ENCODE measurements at places on chromosomes 2 and 18. TPM values are rescaled to one million over a fixed set of nuclear protein-coding genes. Genes with fewer than 3 reads are reported as not detected.
A peak's percentile ranks its signal among the peaks of the same experiment; 100 is the strongest.

The RPL31 gene
- 2,572 TPM for total RNA-seq

The SCN1A gene
- total RNA-seq = not detected

The AGFG1 gene
- 89.9 TPM for total RNA-seq

The LTBP1 gene
- 63.1 TPM for total RNA-seq

The DPP10 gene
- not detected for total RNA-seq

The ORC4 gene
- total RNA-seq = 84.7 TPM

The TUBA3D gene
- not detected for total RNA-seq

The LYG2 gene
- total RNA-seq = 0.30 TPM

DNA sequence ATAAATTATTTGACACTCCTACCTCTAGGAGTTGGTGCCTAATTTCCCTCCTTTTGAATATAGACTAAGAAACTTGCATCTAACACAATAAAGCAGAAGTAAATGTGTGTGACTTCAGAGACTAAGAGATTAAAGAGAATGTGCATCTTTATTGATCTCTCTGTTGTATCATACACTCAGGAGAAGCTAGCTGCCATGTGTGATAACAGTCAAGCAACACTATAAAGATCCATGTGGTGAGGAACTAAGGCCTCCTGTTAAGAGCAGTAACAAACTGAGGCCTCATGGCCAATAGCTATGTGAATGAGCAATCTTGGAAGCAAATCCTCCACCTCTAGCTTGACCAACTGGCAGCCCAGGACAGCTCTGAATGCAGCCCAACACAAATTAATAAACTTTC, 3.4 kb downstream of the FANCL start:
- H3K36me3 ChIP-seq = 0 out of 2 replicates have a peak, but pooled peaks cover 3% of the 10 kb centered on the region
- DNase-seq = no peak
- no peak overlapping the region for H3K4me3 ChIP-seq
- H3K27me3 ChIP-seq = no peaks in the 10 kb centered on the region

- no peaks in the 10 kb centered on the region for H3K27me3 ChIP-seq
- peaks cover 45% of the 10 kb centered on the region for H3K4me1 ChIP-seq
- no peak overlapping the region for H3K4me3 ChIP-seq
Observed at GRCh38 chr2:19764998-19765397, 136.8 kb downstream of the TTC32 start.

GRCh38 chr2:175535631-175536030, 354.1 kb upstream of the ATP5MC3 start:
- no peaks in the 10 kb centered on the region for H3K27me3 ChIP-seq
- no peak overlapping the region for H3K4me3 ChIP-seq
- H3K36me3 ChIP-seq = no peaks in the 10 kb centered on the region
- no peak overlapping the region for H3K27ac ChIP-seq
- no peak for DNase-seq
- H3K4me1 ChIP-seq = no peaks in the 10 kb centered on the region

- H3K36me3 ChIP-seq = peaks cover 30% of the 10 kb centered on the region
- no peaks in the 10 kb centered on the region for H3K27me3 ChIP-seq
- H3K4me1 ChIP-seq = peaks cover 3% of the 10 kb centered on the region
- no peak overlapping the region for H3K4me3 ChIP-seq
Observed at GRCh38 chr2:223896833-223897311, 48.3 kb downstream of the WDFY1 start.

DNA sequence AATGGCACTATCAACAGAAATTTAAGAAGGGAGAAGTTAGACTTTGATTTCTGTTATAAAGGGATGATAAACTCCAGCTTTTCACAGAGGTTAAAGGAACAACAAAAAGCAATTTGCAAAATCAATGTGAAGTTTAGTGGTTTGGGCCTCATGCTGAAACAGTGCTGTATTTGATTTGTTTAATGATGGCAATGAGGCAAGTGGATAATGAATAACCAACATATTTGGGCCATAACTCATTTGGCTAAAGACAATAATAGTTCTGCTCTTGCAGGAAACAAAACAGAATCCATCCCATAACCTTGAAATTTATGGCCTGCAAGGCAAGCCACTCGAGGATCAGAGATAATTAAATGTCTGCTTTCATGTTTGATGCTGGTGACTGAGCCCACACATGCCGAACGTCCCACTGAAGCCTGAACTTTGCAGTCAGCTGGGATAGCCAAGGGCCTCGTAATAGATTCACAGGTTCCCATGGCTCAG, 56.5 kb downstream of the TPGS2 start:
- H3K36me3 ChIP-seq = no peaks in the 10 kb centered on the region
- no peaks in the 10 kb centered on the region for H3K27me3 ChIP-seq
- DNase-seq = no peak
- H3K4me1 ChIP-seq = no peaks in the 10 kb centered on the region
- H3K4me3 ChIP-seq = no peak overlapping the region

- H3K27ac ChIP-seq = no peak overlapping the region
- H3K4me1 ChIP-seq = 0 out of 2 replicates have a peak, but pooled peaks cover 3% of the 10 kb centered on the region
- H3K4me3 ChIP-seq = no peak overlapping the region
Observed at GRCh38 chr2:70536517-70537055, 17.0 kb downstream of the TGFA start.

GRCh38 chr2:26942543-26943295, 27.7 kb upstream of the MAPRE3 start:
- H3K27me3 ChIP-seq = peaks cover 3% of the 10 kb centered on the region
- no peak overlapping the region for H3K27ac ChIP-seq
- DNase-seq = peak; percentile 80
- H3K4me1 ChIP-seq = peaks cover 5% of the 10 kb centered on the region
- H3K36me3 ChIP-seq = no peaks in the 10 kb centered on the region
- no peak overlapping the region for H3K4me3 ChIP-seq

- no peaks in the 10 kb centered on the region for H3K36me3 ChIP-seq
- H3K27me3 ChIP-seq = no peaks in the 10 kb centered on the region
- no peak overlapping the region for H3K27ac ChIP-seq
- H3K4me3 ChIP-seq = no peak overlapping the region
Observed at GRCh38 chr2:226247289-226248275, 552.0 kb downstream of the IRS1 start.

- no peaks in the 10 kb centered on the region for H3K4me1 ChIP-seq
- DNase-seq = no peak
- H3K4me3 ChIP-seq = no peak overlapping the region
- H3K27ac ChIP-seq = no peak overlapping the region
Observed at GRCh38 chr2:9812945-9813311, 30.3 kb upstream of the TAF1B start.

- H3K27me3 ChIP-seq = no peaks in the 10 kb centered on the region
- no peak overlapping the region for H3K4me3 ChIP-seq
- no peak overlapping the region for H3K27ac ChIP-seq
Observed at GRCh38 chr2:83459456-83459855, 999.6 kb downstream of the SUCLG1 start.

- no peak overlapping the region for H3K4me3 ChIP-seq
- H3K4me1 ChIP-seq = peaks cover 18% of the 10 kb centered on the region
- DNase-seq = no peak
- peaks cover 5% of the 10 kb centered on the region for H3K36me3 ChIP-seq
- no peak overlapping the region for H3K27ac ChIP-seq
Observed at GRCh38 chr18:55268151-55268601, 308.9 kb upstream of the CCDC68 start.

DNA sequence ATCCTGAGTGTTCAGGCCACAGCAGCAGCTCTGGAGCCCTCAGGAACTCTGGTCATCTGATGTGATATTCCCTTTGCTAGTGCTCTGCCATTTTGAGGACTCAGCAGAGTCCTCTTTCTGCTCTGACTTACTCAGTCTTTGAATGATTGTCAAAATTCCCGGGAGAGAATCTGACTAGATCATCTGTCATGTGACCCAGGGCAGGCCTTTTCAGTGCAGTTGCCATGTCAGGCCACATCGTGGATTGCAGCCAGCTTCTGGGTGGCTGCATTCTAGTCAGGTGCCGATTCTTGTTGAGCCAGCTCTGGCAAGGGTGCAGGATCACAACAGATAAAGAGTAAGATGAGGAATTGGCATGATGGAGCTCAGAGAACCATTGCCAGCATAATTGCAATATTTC, 795.6 kb downstream of the CPS1 start:
- H3K4me3 ChIP-seq = no peak overlapping the region
- no peaks in the 10 kb centered on the region for H3K36me3 ChIP-seq
- no peak overlapping the region for H3K27ac ChIP-seq
- H3K27me3 ChIP-seq = no peaks in the 10 kb centered on the region
- H3K4me1 ChIP-seq = no peaks in the 10 kb centered on the region

DNA sequence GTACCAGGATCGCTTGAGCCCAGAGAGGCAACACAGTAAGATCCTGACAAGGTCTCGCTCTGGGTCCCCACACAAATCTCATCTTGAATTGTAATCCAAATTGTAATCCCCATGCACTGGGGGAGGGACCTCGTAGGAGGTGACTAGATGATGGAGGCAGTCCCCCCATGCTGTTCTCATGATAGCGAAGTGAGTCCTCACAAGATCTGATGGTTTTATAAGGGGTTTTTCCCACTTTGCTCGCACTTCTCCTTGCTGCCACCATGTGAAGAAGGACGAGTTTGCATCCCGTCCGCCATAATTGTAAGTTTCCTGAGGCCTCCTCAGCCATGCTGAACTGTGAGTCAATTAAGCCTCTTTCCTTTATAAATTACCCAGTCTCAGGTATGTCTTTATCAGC, 46.0 kb upstream of the SERTAD2 start:
- no peaks in the 10 kb centered on the region for H3K27me3 ChIP-seq
- no peak for DNase-seq
- H3K27ac ChIP-seq = no peak overlapping the region
- H3K4me3 ChIP-seq = no peak overlapping the region
- no peaks in the 10 kb centered on the region for H3K36me3 ChIP-seq

DNA sequence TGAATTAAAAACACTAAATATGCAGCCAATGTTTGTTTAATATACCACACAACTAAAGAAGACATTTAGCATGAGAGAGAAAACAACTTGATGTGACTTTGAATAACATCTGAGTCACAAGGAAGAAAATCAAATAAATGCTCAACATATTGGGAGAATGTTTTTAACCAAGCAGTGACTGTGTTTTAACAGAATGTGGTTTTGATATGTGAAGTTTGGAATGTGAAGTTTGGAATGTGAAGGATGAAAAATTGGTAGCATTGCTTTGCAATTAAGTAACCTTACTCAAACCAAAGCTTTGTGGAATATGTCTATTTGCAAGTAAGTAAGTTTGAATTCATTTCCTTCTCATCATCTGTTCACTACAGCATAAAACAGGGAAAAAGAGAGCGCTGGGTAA, 128.2 kb upstream of the DNAJC10 start:
- peaks cover 20% of the 10 kb centered on the region for H3K4me1 ChIP-seq
- no peaks in the 10 kb centered on the region for H3K27me3 ChIP-seq
- H3K27ac ChIP-seq = peak overlapping the region; percentile 32
- DNase-seq = no peak
- no peak overlapping the region for H3K4me3 ChIP-seq

GRCh38 chr18:75395137-75395536, 32.4 kb downstream of the SMIM21 start:
- no peak overlapping the region for H3K27ac ChIP-seq
- no peak overlapping the region for H3K4me3 ChIP-seq
- H3K36me3 ChIP-seq = no peaks in the 10 kb centered on the region
- no peaks in the 10 kb centered on the region for H3K4me1 ChIP-seq
- no peaks in the 10 kb centered on the region for H3K27me3 ChIP-seq

- H3K27ac ChIP-seq = no peak overlapping the region
- no peaks in the 10 kb centered on the region for H3K4me1 ChIP-seq
- no peaks in the 10 kb centered on the region for H3K27me3 ChIP-seq
- no peak for DNase-seq
Observed at GRCh38 chr2:124241-124880, 78.1 kb upstream of the FAM110C start.

DNA sequence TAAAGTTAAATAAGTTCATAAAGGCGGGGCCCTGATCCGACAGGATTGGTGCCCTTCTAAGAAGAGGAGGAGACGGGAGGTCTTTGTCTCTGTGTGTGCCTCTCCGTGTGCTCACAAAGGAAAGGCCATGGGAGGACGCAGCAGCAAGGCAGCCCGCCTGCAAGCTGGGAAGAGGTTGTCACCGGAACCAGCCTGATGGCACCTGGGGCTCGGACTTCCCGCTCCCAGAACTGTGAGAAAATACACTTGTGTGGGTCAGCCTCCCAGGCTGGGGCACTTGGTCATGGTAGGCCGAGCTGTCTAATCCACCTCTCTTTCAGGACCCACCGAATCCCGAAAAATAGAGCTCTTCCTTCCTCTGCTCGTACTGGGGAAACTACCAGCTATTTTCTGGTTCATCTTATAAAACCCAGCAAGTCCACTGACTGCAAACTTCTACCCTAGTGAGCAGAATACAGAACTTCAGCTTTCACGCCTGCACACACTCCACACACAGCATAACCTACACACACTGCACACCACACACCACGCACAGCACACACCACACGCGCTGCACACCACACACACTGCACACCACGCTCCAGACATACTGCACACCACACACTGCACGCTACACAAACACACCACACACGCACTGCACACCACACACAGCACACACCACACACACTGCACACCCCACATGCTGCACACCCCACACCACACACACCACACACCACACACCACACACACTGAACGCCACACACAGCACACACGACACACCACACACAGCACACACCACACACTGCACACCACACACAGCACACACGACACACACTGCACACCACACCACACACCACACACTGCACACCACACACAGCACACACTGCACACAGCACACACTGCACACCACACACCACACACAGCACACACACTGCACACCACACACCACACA, 58.1 kb downstream of the ASB1 start:
- no peaks in the 10 kb centered on the region for H3K4me1 ChIP-seq
- no peak overlapping the region for H3K27ac ChIP-seq
- no peaks in the 10 kb centered on the region for H3K27me3 ChIP-seq
- H3K4me3 ChIP-seq = no peak overlapping the region
- no peaks in the 10 kb centered on the region for H3K36me3 ChIP-seq

DNA sequence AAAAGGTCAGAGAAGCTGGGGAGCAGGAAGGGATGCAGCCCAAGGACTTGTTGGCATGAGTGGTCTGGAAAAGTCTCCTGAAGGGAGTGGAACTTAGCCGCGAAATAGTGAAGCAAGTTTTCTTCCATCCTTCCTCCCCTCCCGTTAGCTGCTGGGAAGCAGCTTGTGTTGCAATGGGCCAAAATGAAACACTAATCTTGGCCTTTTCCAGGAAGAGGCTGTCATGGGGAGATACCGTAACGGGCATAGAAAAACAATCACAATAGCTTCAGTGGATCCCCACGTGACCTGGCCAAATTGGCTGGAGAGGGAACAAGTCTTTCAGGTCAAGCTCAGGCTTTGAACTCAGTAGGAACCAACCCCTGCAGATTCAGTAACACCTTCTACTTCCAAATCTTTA, 49.3 kb downstream of the SEMA4F start:
- peaks cover 5% of the 10 kb centered on the region for H3K27me3 ChIP-seq
- no peaks in the 10 kb centered on the region for H3K4me1 ChIP-seq
- no peaks in the 10 kb centered on the region for H3K36me3 ChIP-seq
- DNase-seq = no peak
- no peak overlapping the region for H3K4me3 ChIP-seq

- peak overlapping the region; percentile 90 for H3K4me3 ChIP-seq
- DNase-seq = peak; percentile 70
- peaks cover 7% of the 10 kb centered on the region for H3K4me1 ChIP-seq
- H3K27me3 ChIP-seq = no peaks in the 10 kb centered on the region
- H3K36me3 ChIP-seq = peaks cover 25% of the 10 kb centered on the region
Observed at GRCh38 chr2:173963323-173963816, 1.8 kb downstream of the SP3 start.
